ENCODE measurements at places on chromosomes 12 and 14.

DNA sequence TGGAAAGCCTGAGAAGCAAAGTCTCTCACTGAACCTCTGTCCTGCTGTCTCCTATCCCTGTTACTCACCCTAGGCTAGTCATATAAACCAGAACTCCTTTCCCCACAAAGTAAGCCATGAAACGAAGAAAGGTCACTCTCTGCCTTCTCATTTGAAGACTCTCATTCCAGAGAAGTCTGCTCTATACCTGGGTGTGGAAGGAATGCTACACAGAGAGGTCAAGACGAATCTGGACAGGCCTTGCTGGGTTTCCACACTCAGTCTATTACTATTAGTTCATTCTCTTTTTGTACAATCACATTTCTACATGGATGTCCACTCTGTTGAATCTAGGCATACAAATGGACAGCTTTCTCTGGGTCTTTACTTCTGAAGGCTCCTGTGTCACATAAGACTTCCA lies 2.4 kb upstream of the AEBP2 start:
- DNase-seq: no peak

GRCh38 chr12:76945867-76946266 lies 67.0 kb upstream of the CSRP2 start:
- DNase-seq: no peak

DNA sequence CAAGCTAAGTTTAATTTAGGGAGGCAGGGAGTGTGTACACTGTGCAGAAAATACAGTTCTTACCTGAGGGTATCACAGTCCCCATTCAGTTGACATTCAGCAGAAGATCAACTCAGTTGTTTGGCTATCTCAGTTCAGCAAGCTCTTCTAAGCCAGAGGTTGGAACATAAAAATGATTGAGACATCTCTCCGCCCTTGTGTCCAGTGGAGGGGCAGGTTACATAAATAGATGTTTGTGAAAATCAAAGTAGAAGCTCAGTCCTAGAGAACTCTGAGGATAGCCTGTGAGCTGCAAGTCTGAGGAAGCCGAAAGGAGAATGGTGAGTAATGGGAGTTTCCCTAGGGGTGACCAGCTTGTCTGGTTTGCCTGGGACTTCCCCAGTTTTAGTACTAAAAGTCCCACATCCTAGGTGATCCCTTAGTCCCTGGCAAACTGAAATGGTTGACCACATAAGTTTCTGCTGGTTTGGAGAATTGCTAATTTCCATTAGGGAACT lies 251.4 kb upstream of the ATP2B1 start:
- DNase-seq: peak; percentile 28

GRCh38 chr14:34038358-34039057 lies 87.6 kb upstream of the EGLN3 start:
- DNase-seq: no peak
